ENCODE measurements at places on chromosomes 2 and 18. TPM values are rescaled to one million over a fixed set of nuclear protein-coding genes. Genes with fewer than 3 reads are reported as not detected.

Gene ECEL1
- 0.21 TPM for total RNA-seq

Gene TMEM247
- total RNA-seq: not detected

Gene UGT1A3
- not detected for total RNA-seq

Gene L3MBTL4
- total RNA-seq: 0.05 TPM

Gene EN1
- not detected for total RNA-seq

Gene HSBP1L1
- 5.0 TPM for total RNA-seq

Gene IL36A
- total RNA-seq: 0.42 TPM

Gene CROCC2
- total RNA-seq: not detected

Gene CPLX4
- not detected for total RNA-seq

Gene C1GALT1C1L
- total RNA-seq: 0.19 TPM

Gene SPC25
- total RNA-seq: 42.1 TPM

Gene SIGLEC15
- not detected for total RNA-seq

Gene IL1F10
- total RNA-seq: not detected

Gene KLHL41
- total RNA-seq: not detected

Gene CCDC74B
- 0.23 TPM for total RNA-seq

Gene UGT1A4
- not detected for total RNA-seq
